ENCODE measurements at places on chromosomes 4 and X.
A peak's percentile ranks its signal among the peaks of the same experiment; 100 is the strongest.

GRCh38 chr4:37453281-37453998 is 208.9 kb downstream of the NWD2 start:
- no peak for DNase-seq

DNA sequence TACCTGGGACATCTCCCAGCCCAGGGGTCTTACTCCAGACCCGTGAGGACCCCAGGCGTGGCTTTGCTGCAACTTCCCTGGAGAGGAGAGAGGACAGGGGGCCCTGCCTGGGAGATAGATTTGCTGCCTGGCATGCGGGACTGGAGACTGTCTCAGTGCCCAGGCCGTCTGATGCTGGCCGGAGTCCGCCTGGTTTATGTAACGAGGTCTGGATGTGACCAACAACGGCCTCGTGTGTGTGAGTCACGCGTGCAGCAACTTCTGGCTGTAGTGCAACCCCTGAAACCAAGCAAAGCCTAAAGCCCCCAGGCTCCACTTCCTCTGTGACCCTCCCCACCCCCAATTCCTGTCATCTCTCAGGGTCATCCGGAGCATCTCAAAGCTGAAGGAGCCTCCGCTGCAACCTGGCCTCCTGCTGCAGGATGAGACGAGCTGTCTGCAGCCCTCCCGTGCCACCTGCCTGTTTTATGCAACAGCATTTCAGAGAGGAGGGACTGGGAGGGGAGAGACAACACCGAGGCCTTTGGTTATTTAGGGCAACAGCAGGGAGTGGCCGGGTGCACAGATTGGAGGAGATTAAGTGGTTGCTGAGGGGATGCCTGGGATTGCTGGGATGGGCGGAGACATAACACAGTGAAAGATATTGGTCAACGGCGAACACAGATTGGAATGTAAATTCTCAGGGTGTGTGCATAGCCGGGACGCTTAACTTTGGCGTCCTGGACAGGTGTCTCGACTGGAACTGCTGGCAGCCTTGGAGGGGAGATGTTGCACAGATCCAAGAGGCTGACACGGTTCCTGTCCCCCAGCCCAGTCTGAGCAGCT is 16.0 kb downstream of the XG start:
- no peak for DNase-seq

- DNase-seq, result no peak
Measured at GRCh38 chr4:158826057-158826456, 57.2 kb downstream of the FNIP2 start.

GRCh38 chrX:30627818-30628652 is 25.2 kb upstream of the GK start:
- no peak for DNase-seq

DNA sequence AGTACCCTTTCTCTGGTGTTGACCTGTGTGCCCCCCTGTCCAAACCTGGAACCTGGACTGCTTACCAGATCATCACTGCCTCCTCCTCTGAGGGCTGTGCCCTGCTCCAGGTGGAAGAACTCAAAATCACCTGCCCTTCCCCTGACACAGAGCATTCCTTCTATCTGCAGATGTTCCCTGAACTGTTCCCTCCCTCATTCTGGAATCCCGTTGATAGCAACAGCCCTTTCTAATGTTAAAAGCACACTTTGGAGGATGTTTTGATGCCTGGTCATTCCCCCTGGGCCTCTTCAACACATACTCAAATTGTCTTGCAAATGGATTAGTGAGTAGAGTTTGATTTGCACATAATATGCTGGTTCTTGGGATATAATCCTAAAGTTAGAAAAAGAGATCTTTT is 225.8 kb downstream of the FGF13 start:
- no peak for DNase-seq

GRCh38 chrX:41350150-41350975 is 16.4 kb downstream of the DDX3X start:
- DNase-seq, result no peak

- no peak for DNase-seq
Measured at GRCh38 chrX:124440695-124441094, 94.3 kb downstream of the SH2D1A start.

DNA sequence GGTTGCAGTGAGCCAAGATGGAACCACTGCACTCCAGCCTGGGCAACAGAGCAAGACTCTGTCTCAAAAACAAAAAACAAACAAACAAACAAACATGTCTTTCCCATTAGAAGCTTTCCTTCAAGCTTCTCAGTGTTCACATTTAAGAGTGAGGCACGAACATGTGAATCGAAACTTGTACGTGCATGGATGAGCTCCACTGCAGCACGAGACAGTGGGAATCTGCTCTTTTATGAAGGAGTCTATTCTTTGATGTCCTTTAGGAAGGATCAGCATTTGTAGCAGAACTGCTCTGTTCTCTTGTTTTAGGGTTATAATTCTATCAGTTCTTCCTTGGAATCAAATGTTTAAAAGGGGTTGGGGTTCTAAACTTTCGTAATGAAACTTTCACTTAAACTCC is 23.4 kb upstream of the ZNF518B start:
- DNase-seq, result no peak

- DNase-seq, result peak; percentile 74
Measured at GRCh38 chrX:107205770-107206696, at the start of the genes DNAAF6 and NUP62CL. Gene DNAAF6 (plus strand): TSS chrX:107206611. CDS start chrX:107212876, 6,265 bp downstream. Gene NUP62CL (minus strand): TSS chrX:107206433. CDS start chrX:107175146, 31,287 bp downstream.

GRCh38 chr4:8300832-8301231 is 31.3 kb downstream of the HTRA3 start:
- DNase-seq, result no peak

- DNase-seq, result no peak
Measured at GRCh38 chrX:13223868-13224567, 95.8 kb downstream of the ATXN3L start.

DNA sequence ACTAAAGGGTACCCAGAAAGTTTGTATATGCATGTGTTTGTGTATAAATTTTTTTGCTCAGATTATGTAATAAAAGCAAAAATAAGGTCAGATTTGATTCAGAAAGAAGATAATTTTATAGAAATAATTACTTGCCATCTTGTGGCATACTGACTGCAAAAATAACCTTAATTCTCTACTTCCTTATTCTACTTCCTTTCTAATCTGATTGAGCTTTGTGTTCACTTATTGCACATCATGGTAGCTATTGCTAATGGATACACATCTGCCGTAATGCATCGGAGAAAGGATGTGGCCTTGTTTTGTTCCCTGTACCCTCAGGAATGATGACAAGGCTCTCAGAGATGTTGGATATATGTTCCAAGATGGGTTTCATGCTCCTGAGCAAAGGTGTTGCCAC is 10.5 kb upstream of the GNPDA2 start:
- DNase-seq, result no peak

DNA sequence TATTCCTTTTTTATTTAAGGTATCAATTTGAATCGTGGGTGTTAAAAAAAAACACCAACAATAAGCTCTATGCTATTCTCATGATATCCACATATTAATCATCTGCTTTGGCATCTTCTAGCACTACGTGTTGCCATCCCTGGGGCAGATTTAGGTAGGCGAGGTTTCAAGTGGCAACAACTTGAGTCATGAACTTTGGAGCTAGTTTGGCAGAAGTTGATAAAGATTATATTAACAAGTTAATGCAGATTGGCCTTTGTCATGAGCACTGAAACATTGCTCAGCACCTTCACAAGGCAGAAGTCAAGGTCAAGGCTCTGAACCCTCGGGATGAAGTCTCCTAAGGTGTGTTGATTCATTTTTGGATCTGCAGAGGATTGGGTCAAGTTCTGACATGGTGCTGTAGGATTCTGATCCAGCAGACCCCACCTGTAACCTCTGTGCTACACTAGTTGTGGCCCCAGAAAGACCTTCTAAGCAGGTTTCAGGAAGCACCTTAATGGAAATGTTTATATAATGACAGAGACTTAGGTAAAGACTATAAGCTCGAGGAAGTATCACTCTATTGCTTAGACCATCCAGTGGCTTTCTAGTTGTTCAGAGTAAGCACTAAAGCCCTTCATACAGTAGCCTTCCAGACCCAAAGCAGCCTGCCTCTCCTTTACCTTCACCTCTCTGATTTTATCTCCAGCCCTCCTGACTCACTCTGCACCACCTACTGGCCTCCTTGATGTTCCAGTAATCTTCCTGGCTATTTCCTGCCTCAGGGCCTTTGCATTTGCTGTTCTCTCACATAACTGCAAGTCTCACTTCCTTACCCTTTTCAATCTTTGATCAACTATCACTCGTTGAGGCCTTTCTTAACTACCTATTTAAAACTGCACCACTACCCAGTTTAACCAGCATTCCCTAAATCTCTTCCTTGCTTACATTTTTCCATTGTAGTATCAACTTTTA is 117.0 kb upstream of the SLC4A4 start:
- no peak for DNase-seq

DNA sequence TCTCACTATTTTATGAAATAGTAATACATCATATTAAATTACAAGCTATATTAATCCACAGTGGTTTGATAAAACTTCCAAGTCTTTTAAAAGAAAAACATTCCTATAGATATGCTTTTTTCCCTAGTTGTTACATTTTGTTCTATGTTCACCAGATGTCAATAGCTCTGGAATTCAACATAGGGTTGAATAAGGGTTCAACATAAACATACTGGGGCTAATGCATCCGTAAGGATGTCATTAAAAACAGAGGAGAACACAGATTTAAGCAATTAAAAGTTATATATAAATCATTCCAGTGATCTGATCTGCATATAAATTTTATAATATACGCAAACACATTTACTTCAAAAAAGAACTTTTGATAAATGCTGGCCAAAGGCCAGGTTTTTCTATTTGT is 32.5 kb downstream of the SULT1B1 start:
- DNase-seq, result no peak

GRCh38 chr4:23697001-23697528 is 192.8 kb downstream of the PPARGC1A start:
- DNase-seq, result no peak

DNA sequence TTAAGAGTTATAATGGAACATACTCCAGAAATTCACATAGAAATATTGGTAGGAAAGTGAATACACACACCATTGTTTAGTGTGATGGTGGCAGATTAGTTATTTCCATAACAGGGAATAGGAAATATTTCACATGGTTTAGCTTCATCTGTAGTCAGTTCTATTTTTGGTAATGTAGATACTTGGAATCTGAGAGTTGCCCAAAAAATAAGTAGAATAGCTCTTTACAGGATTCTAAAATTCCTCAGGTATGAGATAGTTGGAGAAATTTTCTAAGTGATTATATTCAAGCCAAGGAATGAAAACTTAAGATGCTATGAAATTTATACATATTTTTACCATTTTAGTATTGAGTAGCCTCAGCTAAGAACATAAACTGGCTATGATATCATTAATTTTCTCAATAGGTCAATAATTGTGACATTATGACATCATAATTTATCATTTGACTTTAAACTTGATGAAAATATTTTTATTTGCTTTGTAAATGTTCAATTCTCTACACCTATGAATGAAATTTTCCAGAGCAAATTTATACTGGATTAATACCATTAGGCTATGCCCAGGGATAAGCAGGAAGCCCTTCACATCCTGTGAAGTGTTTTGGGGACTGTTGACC is 35.8 kb downstream of the CPEB2 start:
- DNase-seq, result no peak

- no peak for DNase-seq
Measured at GRCh38 chr4:184032091-184032490, 127.0 kb downstream of the STOX2 start.

DNA sequence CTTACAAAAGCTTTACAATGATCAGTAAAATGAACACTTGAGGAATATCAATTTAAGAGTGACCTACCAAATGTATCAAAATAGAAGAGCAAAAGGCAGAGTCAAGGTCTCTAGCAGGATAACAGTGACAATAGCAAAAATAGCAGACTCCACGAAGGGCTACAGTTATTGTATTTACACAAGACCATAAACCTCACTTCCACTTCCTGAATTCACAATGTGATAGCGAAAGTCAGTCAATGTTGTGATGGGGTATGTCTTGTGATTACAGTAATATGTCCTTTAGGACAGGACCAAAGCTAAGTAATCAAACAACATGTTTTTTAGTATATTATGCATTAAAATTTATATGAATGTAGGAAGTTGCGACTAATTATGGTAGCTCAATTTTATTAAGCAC is 139.6 kb downstream of the IQCM start:
- no peak for DNase-seq

Measured in CMK (cell line).